Choroid plexus epithelial cell (primary cell): ENCODE measurements at places on chromosomes 2 and 18.

GRCh38 chr2:70889716-70890037 lies 46.0 kb upstream of the ATP6V1B1 start:
- no peak for DNase-seq

GRCh38 chr2:119857742-119858141 lies 98.0 kb downstream of the PTPN4 start:
- DNase-seq: no peak

DNA sequence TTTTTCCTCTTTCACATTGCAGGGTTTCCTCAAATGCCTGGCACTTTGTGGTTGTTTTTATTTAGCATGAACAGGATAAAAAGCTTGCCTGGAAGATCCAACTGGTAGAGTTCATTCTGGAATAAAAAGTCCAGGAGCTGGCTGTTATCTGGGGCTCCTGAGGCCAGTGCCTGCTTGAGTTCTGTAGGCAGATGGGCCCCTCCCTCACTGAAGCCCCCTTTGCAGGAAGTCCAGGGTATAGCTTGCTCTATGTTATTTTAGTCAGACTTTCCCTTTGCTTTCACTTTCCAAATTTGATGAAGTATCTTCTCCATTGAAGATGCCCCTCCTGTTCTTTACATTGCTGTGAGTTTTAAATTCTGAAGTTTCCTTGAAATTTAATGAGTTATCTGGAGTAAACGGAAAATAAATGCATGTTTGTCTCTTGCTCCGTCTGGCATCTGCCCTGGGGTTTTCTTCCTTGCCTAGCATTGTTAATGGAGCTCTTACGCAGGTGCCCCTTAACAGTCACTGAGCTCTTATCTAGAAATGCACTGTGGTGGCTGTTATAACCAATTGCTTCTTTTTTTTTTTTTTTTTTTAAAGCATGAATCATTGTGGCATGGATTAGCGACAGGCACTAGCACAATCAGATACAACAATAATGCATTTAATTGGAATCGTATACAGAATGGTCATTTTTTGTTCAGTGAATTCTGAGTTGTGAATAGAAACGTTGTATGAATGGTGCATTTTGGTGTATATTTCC lies 27.0 kb upstream of the LPIN1 start:
- no peak for DNase-seq

GRCh38 chr18:47143153-47143552 lies 7.1 kb downstream of the HDHD2 start:
- no peak for DNase-seq
